Activated naive CD8-positive, alpha-beta T cell treated with anti-CD3 and anti-CD28 coated beads, Interleukin-2, amount 50 U/mL, for 24 hours (primary cell): ENCODE measurements at places on chromosomes 7 and 10.

GRCh38 chr10:58281092-58281752 lies 12.3 kb downstream of the CISD1 start:
- H3K4me1 ChIP-seq, result peaks cover 40% of the 10 kb centered on the region
- peak overlapping the region; percentile 63 for H3K27ac ChIP-seq
- DNase-seq, result no peak
- no peaks in the 10 kb centered on the region for H3K27me3 ChIP-seq

GRCh38 chr10:94131885-94132284 lies 138.2 kb downstream of the PLCE1 start:
- H3K27me3 ChIP-seq, result no peaks in the 10 kb centered on the region
- no peak overlapping the region for H3K27ac ChIP-seq
- no peaks in the 10 kb centered on the region for H3K4me1 ChIP-seq
- no peak for DNase-seq

- no peak for DNase-seq
- H3K36me3 ChIP-seq, result no peaks in the 10 kb centered on the region
- peaks cover 2% of the 10 kb centered on the region for H3K27me3 ChIP-seq
- H3K27ac ChIP-seq, result no peak overlapping the region
- H3K4me1 ChIP-seq, result peaks cover 21% of the 10 kb centered on the region
- no peak overlapping the region for H3K4me3 ChIP-seq
Measured at GRCh38 chr10:96292971-96293920, 11.0 kb upstream of the DNTT start.

GRCh38 chr10:91287276-91287675 lies 66.8 kb downstream of the PCGF5 start:
- no peaks in the 10 kb centered on the region for H3K27me3 ChIP-seq
- H3K4me3 ChIP-seq, result no peak overlapping the region
- no peaks in the 10 kb centered on the region for H3K4me1 ChIP-seq
- DNase-seq, result no peak
- no peak overlapping the region for H3K27ac ChIP-seq
- H3K36me3 ChIP-seq, result no peaks in the 10 kb centered on the region

DNA sequence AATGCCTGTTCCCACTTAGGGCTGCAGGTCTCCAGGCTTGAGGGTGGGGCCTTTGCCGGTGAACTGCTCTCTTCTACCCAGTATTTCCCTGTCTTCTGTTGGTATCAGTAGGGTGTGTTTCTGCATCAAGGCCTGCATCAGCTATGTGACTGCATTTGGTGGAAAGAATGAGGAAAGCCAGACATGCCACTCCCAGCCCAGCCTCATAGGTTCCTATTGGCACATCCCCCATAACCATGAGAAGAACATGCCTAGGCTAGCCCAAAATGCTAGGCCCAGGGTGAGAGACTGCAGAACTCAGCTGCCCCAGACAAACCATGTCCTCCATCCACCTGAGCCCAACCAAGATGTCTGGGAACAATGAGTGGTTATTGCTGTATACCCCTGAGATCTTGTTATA lies 380.3 kb upstream of the ADARB2 start:
- no peaks in the 10 kb centered on the region for H3K36me3 ChIP-seq
- H3K27ac ChIP-seq, result no peak overlapping the region
- no peaks in the 10 kb centered on the region for H3K4me1 ChIP-seq
- no peak for DNase-seq

DNA sequence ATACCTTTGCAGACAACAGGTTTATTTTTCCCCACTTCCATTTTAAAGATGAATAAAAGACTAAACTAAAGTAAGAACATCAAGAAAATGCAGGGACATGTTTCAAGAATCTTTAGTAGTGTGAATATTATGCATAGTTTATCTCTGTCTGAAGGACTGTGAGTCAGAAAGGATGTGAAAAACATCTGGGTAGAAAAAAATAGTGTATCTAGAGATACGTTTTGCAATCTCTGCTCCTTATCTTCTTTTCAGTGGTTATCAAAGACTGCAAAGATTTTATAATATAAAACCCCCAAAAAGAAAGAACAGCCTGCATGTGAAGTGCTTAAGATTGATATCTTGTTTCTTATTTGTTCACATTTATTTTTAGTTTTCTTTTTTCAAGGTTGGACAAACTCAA lies 101.9 kb upstream of the ARHGAP21 start:
- no peak for DNase-seq
- H3K4me3 ChIP-seq, result no peak overlapping the region
- H3K4me1 ChIP-seq, result peaks cover 46% of the 10 kb centered on the region
- peak overlapping the region; percentile 43 for H3K27ac ChIP-seq
- H3K27me3 ChIP-seq, result no peaks in the 10 kb centered on the region

DNA sequence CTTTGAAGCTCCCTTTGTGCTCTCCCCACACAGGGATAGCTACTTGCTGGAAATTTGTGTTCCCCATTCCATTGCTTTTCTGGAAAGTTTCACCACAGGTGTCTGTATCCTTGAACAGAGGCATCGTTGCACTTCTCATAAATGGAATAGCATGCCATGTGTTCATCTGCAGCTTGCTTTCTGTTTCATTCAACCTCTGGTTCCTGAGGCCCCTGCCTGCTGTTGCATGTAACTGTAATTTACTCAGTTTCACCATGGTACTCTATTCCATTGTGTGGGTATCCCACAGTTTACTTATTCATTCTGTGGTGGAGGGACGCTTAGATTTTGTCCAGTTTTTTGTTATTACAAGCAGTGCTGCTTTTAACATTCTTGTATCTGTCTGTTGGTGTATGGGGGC lies 32.0 kb downstream of the EEPD1 start:
- H3K27ac ChIP-seq, result no peak overlapping the region
- DNase-seq, result no peak
- no peaks in the 10 kb centered on the region for H3K36me3 ChIP-seq
- H3K27me3 ChIP-seq, result peaks cover 2% of the 10 kb centered on the region

DNA sequence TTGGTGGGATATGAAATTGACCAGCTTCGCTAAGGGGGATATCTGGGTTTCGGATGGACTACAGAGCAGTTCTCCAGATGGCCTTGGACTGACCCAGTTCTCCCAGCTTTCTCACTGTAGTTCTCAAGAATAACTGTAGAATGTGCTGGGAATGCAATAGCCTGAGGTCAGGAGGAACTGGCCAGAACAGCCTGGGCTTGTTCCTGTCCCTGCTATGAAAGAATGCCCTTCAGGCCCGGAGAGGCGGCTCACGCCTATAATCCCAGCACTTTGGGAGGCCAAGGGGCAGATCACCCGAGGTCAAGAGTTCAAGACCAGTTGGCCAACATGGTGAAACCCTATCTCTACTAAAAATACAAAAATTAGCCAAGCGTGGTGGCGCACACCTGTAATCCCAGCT lies 12.3 kb upstream of the TSPAN14 start:
- no peaks in the 10 kb centered on the region for H3K27me3 ChIP-seq
- H3K36me3 ChIP-seq, result no peaks in the 10 kb centered on the region
- H3K4me1 ChIP-seq, result peaks cover 34% of the 10 kb centered on the region
- no peak overlapping the region for H3K27ac ChIP-seq
- H3K4me3 ChIP-seq, result no peak overlapping the region

- peaks cover 53% of the 10 kb centered on the region for H3K4me1 ChIP-seq
- DNase-seq, result no peak
Measured at GRCh38 chr7:37405128-37405527, 43.5 kb downstream of the ELMO1 start.

DNA sequence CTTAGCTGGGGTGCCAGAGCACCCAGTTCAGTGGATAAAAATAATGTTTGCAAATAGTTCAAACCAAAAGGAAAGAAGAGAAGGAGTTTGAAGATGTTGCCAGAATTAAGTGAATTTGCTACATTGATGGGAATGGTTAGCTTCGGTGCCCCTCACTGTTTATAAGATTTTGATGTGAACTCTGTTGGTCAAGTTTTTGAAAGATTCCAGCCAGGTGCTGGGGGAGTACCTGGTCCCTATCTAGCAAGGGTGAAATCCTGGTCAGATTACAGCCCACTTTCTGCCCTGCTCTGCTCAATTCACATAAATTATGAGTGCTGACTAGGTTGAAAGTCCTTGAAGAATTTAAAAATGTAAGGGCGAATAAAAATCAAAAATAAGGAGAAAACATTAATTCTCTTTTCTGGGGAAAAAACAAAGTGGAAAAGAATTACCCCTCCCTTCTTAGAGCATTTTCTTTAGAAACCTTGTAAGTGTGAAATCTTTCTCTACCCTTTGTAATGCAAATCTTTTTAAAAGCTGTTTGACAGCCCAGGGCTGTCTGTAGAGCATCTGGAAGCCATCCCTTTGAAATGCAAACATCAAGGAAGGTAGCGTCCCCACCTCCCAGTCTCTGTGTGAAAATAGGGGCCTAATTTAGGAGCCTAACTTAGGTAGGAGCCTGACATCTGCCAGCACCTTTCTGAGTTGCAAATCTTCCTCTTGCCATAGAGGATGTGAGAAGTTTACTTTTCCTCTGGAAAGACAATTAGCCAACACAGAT lies 1.4 kb upstream of the GIMAP5 start:
- no peaks in the 10 kb centered on the region for H3K27me3 ChIP-seq
- peaks cover 80% of the 10 kb centered on the region for H3K4me1 ChIP-seq
- peak overlapping the region; percentile 94 for H3K27ac ChIP-seq
- peaks cover 26% of the 10 kb centered on the region for H3K36me3 ChIP-seq
- no peak for DNase-seq

GRCh38 chr10:123535386-123535785 lies 130.8 kb upstream of the GPR26 start:
- H3K27ac ChIP-seq, result no peak overlapping the region
- H3K36me3 ChIP-seq, result no peaks in the 10 kb centered on the region
- H3K27me3 ChIP-seq, result peaks cover 27% of the 10 kb centered on the region
- no peak for DNase-seq
- H3K4me3 ChIP-seq, result no peak overlapping the region

- peaks cover 4% of the 10 kb centered on the region for H3K27me3 ChIP-seq
- DNase-seq, result no peak
- H3K27ac ChIP-seq, result no peak overlapping the region
- no peak overlapping the region for H3K4me3 ChIP-seq
- H3K36me3 ChIP-seq, result no peaks in the 10 kb centered on the region
Measured at GRCh38 chr10:124142006-124142739, 48.8 kb upstream of the CHST15 start.

GRCh38 chr7:29414216-29414615 lies 149.4 kb upstream of the PRR15 start:
- H3K27me3 ChIP-seq, result peaks cover 2% of the 10 kb centered on the region
- no peak for DNase-seq
- no peak overlapping the region for H3K4me3 ChIP-seq
- H3K36me3 ChIP-seq, result no peaks in the 10 kb centered on the region
- H3K4me1 ChIP-seq, result no peaks in the 10 kb centered on the region
- H3K27ac ChIP-seq, result no peak overlapping the region

- H3K36me3 ChIP-seq, result no peaks in the 10 kb centered on the region
- no peak overlapping the region for H3K4me3 ChIP-seq
- DNase-seq, result no peak
- H3K27ac ChIP-seq, result no peak overlapping the region
- H3K4me1 ChIP-seq, result peaks cover 2% of the 10 kb centered on the region
Measured at GRCh38 chr10:30357806-30358205, 8.7 kb upstream of the MTPAP start.

DNA sequence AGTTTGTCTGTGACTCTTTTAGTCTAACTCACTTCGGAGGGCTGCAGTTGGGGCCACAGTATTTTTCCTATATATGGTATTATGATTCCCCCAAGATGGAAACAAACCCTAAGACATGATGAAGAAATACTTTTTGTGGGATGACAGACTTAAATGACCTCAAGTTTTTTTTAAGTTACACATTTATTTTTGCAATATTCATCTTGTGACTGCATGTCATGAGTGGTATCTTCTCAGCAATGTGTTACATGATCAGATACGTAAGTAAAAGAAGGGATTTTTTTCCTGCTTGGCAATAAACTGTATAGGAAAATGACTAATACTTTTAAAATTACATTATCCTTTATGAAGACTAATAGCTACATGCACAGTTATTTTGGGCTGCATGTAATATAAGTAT lies 57.8 kb downstream of the OR13A1 start:
- DNase-seq, result no peak
- H3K36me3 ChIP-seq, result no peaks in the 10 kb centered on the region
- peaks cover 6% of the 10 kb centered on the region for H3K4me1 ChIP-seq
- no peak overlapping the region for H3K4me3 ChIP-seq
- no peak overlapping the region for H3K27ac ChIP-seq
- peaks cover 5% of the 10 kb centered on the region for H3K27me3 ChIP-seq

DNA sequence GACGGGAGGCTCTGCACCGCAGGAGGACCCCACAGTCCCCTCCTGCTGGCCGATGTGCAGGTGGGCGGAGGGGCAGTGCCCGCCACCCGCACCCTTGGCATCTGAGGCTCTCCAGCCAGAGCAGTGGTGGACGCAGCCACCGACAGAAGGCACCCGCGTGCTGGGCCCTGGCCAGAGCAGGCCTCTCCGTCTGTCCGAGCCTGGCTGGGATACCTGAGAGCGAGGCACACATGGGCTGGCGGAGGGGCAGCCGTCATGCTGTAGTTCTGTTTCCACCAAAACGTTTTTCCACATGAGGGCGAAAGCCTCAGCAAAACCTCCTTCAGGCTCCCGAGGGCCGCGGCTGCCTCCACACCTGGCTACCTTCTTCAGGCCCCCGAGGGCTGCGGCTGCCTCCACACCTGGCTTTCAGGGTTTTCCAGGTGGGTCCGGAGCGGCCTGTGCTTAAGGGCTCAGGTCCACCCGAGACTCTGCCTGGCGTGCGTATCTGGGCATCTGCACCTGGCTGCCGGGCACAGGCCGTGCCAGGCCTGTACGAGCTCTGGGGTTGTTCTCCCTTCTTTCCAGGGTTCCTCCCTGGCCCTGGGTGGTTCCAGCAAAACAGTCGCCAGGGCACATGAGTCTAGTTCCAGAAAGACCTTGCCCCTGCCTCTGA lies 115.5 kb downstream of the INPP5A start:
- no peaks in the 10 kb centered on the region for H3K4me1 ChIP-seq
- H3K27me3 ChIP-seq, result no peaks in the 10 kb centered on the region

DNA sequence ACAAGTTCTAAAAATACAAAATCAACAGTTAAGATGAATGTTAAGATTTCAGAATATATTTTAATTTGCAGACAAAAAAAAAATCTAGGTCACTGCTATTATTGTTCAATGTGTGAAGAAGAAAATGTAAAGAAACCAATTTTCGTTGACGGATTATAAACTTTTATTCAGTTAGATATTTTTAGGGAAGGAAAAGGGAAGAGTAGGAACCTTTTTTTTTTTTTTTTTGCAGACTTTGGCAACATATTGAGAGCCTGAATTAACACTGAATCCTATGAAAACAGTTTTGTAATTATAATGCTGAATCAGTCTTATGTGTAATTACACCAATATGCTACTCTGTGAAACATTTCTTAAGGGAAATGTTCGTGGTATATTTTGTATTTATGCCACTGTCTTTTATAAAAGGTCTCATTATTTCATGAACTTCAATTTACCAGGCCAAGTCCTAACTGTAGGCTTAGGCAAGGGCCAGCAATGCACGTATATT lies 106.3 kb downstream of the ST8SIA6 start:
- H3K27ac ChIP-seq, result no peak overlapping the region
- no peak overlapping the region for H3K4me3 ChIP-seq
- DNase-seq, result no peak
- peaks cover 6% of the 10 kb centered on the region for H3K27me3 ChIP-seq
- H3K36me3 ChIP-seq, result no peaks in the 10 kb centered on the region

DNA sequence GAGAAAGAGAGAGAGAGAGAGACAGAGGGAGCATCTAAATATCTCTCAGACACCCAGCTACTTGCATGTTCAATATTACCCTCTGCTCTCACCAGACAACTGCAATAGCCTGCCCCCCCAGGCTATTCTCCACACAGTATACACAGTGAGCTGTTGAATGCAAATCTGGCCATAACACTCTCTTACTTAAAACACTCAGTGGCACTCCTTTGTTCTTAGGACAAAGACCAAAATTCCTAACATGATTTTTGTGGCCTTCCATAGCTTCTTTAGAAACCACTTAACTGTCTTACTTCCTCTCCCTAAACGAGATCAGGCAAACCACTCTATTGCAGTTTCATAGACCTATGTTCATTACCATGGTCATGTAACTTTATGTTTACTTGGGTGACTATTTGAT lies 903.6 kb upstream of the AUTS2 start:
- no peaks in the 10 kb centered on the region for H3K27me3 ChIP-seq
- no peaks in the 10 kb centered on the region for H3K36me3 ChIP-seq
- H3K4me1 ChIP-seq, result no peaks in the 10 kb centered on the region
- H3K27ac ChIP-seq, result no peak overlapping the region
- no peak overlapping the region for H3K4me3 ChIP-seq
